ENCODE measurements at places on chromosomes 3 and 15.

GRCh38 chr15:70172566-70173225, 75.0 kb upstream of the TLE3 start:
- DNase-seq: no peak

DNA sequence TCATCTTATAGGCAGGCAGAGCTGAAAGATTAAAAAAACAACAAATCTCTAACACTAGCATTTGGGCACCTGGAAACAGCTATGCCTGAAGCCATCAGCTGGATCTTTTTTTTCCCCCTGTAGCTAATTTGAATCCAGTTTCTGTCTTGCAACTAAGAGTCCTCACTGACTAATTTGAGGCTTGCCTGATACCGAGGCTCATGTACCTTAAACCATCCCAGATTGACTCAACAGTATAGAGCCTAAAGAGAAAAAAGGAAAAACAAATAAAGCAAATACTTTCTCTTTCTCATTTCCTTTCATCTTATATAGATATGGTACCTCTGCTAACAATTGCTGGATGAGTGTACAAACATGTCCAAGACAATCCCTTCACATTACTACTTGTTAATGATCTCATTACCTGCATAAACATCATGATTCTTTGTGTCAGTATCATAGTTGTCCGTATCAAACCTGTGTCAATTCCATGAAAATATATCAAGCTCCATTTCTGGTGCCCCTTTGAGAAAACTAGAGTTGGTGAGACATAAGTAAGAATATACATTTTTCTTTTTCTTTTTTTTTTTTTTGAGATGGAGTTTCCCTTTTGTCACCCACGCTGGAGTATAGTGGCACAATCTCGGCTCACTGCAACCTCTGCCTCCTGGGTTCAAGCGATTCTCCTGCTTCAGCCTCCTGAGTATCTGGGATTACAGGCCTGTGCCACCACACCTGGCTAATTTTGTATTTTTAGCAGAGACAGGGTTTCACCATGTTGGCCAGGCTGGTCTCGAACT, 43.1 kb downstream of the BHLHE40 start:
- DNase-seq: no peak

GRCh38 chr3:126571078-126571477, 12.3 kb upstream of the C3orf22 start:
- DNase-seq: no peak

- DNase-seq: no peak
Observed at GRCh38 chr3:139189943-139190342, 145.3 kb upstream of the PRR23C start.

- DNase-seq: no peak
Observed at GRCh38 chr3:188350961-188351360, 197.0 kb downstream of the LPP start.

DNA sequence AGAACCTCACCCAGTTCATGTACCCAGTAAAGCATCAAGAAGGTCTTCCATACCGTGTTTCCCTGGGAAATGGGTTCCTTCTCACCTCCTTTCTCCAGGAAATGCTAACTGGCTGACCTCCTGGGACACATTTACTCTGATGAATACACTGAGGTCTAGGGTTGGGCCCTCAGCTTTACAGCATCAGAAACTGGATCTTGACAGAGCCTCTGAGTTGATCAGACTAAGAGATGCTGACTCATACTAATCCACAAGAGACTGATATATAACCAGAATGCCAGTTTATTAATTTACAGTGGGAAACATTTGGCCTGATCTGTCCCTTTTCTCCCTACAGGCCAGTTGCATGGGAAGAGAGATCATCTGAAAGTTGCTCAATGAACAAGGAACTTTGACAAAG, 55.8 kb downstream of the GTF2E1 start:
- no peak for DNase-seq

DNA sequence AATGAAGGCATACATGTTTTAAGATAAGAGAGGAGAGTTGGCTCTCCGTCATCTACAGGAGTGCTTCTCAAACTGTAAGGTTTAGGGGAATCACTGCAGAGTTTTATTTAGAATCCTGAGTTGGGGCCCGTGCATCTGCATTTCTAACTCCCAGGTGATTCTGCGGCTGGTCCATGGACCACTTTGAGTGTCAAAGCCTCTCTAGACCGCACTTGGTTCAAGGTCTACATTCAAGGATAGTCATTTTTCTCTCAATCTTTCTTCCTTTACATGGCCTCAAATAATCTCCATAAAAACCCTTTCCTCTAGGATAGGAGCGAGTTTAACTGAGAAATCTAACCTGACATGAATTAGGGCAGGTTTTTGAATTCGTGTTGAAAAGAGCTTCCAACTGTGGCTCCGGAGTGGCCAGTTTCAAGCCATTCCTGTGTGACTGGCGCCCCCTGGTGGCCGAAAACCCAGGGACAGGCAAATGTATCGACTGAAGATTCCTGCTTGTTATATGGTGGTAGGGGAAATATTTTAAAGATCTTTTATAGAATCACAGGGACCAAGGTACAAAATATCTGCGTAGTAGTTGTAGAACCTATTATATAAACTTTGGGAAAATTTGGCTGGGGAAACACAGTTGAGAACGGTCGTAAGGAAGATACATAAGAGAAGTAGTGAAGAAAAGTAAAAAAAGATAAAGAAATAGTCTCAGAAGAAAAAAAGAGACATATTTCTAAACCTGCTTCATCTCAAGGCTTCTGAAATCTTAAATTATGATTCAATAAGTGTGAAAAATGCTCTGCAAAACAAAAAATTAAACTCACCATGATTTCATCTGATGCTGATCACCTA, 11.9 kb downstream of the GABRR3 start:
- DNase-seq: peak; percentile 56

GRCh38 chr15:64274341-64274950, 81.5 kb downstream of the CSNK1G1 start:
- DNase-seq: no peak

- DNase-seq: no peak
Observed at GRCh38 chr3:148464246-148464645, 233.5 kb upstream of the AGTR1 start.

- no peak for DNase-seq
Observed at GRCh38 chr15:47388299-47388698, 329.0 kb upstream of the SEMA6D start.

DNA sequence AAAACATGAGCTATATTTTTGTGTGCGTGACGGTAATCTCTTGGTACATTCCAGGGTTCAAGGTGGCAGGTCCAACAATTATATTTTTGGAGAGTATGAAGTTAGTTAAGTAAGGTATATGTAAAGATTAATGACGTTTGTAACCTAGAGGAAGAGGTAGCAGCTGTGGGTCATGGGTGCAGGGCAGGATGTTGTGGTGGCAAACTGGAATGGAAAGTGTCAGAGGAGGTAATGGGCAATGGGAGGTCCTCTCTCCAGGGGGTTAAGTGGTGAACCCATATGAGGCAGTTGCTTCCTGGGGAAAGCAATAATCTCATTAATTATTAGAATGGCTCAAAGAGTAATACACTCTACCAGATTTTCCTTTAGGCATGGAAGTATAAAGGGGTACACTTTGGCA, 1.0 kb upstream of the CD200R1L start:
- DNase-seq: no peak

GRCh38 chr3:64268926-64269325, 43.7 kb upstream of the PRICKLE2 start:
- no peak for DNase-seq

GRCh38 chr3:22798461-22798860, 404.7 kb upstream of the UBE2E2 start:
- DNase-seq: no peak

- no peak for DNase-seq
Observed at GRCh38 chr3:153972862-153973261, 148.3 kb upstream of the ARHGEF26 start.
